Kidney tubule cell (primary cell): ENCODE measurements at places on chromosomes 1 and 21.
A peak's percentile ranks its signal among the peaks of the same experiment; 100 is the strongest.

- DNase-seq = no peak
Measured at GRCh38 chr1:162976628-162977027, 92.5 kb upstream of the RGS4 start.

- peak; percentile 83 for DNase-seq
Measured at GRCh38 chr21:34781526-34781925, 112.7 kb downstream of the CLIC6 start.

- DNase-seq = peak; percentile 66
Measured at GRCh38 chr1:204074274-204075138, 1.6 kb downstream of the SOX13 start.

DNA sequence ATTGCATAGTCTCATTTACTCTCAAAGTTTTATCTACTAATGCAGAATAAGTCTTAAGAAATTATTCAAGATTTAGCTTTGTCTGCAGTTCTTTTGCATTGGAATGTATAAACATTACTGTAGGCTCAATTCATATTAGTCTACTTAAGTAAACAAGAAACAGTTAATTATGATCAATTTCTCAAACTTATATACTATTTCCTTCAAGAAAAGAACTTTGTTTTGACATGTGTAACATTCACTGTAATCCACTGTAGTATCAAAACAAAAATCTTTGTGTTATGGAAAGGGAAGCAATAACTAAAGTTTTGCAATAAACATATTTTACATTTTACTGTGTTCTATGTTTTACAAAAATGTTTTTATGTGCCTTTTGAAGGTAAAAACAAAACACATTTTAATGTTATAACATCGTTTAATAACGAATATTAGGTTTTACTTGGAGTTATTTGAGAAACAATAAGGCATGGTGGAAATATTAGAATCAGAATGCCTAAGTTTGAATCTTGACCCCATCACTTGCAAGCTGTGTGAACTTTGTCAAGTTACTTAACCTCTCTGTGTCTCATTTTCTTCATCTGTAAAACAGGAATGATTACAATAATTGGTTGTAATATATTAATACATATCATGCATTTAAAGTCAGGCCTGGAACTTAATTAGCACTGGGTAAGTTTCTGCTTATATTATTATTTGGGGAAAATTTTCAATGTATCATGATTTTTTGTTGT, 77.0 kb upstream of the DPH5 start:
- no peak for DNase-seq

GRCh38 chr1:46646844-46647243, 21.3 kb downstream of the ATPAF1 start:
- no peak for DNase-seq

GRCh38 chr1:151312411-151312810, 14.8 kb downstream of the PI4KB start:
- peak; percentile 48 for DNase-seq

DNA sequence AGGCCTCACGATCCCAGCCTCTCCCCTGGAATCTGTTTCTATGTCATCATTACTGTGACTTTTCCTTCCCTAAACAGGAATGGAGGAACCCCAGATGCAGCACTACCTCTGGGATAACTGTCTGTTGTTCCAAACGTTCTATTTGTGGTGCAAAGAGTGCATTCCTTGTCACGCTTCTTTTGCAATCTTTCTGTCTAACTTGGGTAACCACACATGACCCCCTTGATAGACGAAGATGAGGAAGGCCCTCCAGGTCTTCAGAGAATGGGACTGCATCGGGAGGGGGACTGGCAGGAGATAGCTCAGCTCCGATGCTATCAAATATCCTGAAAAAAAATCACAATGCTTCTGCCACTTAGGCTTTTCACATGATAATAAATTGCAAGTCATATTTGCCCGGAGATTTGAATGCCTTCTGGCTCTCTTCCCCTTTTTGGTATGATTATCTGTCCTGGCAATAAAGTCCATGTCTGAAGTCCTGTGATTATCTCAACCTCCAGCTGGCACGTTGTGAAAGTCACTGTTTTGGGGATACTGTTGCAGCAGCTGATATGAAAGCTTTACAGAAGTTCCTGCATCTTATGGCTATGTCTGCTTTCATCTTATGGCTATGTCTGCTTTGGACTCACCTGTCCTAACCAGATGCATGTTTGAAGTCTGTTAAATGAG, 148.7 kb upstream of the LMO4 start:
- no peak for DNase-seq

- DNase-seq = peak; percentile 6
Measured at GRCh38 chr1:75643460-75643859, 32.5 kb upstream of the SLC44A5 start.
